Activated T-helper 1 cell treated with Interleukin-2 at 50 U/mL for 16 hours (primary cell): ENCODE measurements at places on chromosomes 6 and 20.

GRCh38 chr20:58994390-58995159, 12.5 kb downstream of the CTSZ start:
- no peak for DNase-seq

DNA sequence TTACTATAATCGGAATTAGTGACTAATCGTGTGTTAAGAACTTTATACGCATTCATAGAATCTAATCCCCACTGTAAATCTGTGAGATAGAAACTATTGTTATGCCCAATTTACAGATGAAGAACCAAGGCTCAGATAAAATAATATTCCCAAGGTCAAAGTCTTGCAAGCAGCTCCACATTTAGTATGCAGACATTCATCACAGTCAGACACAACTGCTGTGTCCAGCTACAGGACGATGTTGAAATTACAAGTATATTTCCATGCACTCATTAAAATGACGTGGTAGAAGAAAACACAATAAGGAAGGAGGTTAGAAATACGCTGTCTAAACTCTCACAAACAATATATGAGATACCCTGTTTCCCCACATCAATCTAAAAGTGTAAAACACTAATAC, 82.5 kb downstream of the PREX1 start:
- DNase-seq: no peak

GRCh38 chr6:75386050-75386770, 101.6 kb upstream of the TMEM30A start:
- DNase-seq: no peak

DNA sequence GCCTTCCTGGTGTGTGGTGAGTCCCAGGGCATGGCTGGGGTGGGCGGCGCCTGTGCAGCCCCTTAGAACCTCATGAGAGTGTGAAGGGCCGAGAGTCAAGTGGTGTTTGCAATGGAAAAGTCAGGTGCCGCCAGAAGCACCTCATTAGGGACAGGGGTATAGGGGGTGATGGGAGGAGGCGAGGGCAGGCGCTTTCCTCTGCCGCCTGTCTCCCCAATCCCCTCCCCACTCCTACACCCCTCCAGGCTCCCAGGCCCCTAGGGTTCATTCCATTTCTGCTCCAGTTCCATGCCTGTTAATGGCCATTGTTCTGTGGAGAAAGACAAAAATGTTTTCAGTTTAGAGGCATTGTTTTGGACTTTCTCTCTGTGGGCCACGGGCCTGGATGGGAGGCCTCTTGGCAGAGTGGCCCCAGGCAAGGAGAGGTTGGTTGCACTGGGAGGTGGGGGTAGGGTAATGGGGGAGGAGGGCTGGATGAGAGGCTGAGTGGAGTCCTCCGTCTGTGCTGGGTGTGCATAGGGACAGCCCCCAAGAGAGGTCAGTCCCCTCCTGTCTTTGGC, 21.4 kb upstream of the SCUBE3 start:
- DNase-seq: no peak

GRCh38 chr6:20564777-20565176, 30.5 kb downstream of the CDKAL1 start:
- no peak for DNase-seq

DNA sequence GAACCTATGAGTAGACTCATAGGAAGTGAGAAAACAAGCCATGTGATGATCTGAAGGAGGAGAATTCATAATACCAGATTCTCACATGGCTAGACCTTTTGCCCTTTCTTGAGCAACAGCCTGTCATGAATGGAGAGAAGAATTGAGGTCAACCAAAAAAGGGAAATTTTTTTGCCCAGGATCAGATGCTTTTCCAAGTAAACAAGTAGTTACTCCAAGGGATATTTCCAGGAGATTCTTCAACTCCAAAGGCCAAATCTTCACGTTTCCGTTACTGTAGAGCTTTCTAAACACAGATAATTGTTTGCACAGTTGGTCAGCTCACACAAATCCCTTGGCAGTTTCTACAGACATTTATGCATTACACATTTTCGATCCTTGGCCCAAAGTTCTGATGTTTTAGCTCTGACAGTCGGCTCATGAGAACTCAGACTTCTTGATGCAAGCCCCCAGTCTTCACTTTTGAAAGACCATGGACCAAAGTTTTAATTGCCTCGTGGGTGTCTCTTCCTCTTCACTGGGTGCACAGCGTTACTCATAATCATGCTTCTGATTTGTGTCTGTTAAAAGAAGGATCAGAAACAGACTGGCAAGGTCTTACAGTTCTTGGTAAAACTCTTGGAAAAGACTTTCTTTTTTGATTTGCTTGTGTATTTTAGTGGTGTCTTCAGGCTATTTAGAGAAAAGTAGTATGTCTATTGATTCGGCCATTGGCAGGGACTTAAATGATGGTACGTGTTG, 115.0 kb downstream of the TSHZ2 start:
- DNase-seq: no peak

- DNase-seq: no peak
Measured at GRCh38 chr6:56734335-56734734, 91.6 kb upstream of the DST start.

DNA sequence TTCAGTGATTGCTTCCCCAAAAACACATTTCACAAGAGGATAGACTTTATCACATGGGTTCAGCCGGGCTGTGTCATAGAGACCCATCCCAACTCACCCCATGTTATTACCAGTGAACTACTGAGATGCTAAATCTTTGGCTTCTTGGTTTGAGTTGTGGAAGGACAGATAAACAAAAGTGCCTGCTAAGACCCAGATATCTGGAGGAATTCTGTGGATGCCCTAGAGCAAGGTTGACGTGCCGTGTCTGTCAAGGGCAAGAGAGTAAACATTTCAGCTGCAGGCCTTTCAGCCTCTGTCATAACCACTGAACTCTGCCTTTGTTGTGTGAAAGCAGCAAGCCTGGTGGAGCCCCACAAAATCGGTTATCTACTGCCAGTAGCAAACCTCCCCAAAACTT, 11.2 kb upstream of the THBD start:
- no peak for DNase-seq

GRCh38 chr6:152206072-152206818, 398.8 kb downstream of the ESR1 start:
- peak; percentile 12 for DNase-seq

DNA sequence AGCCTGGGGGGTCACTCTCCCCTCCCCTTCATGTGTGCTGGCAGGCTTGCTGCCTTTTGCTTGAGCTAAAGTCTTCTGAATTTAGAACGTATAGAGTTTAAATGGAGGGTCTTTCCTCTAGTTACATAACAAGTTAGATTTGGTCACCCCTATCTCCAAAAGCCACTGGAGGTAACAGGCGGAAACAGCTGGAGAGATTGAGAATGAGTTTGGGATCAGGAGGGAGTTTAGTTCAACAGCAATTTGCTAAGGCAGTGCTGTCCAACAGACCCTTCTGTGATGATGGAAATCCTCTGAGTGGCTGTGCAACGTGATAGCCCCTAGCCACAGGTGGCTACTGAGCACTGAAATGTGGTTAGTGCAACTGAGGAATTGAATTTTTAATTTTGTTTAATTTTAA, 132.8 kb downstream of the EYA2 start:
- no peak for DNase-seq

GRCh38 chr20:49792006-49792405, 20.6 kb upstream of the SLC9A8 start:
- no peak for DNase-seq

DNA sequence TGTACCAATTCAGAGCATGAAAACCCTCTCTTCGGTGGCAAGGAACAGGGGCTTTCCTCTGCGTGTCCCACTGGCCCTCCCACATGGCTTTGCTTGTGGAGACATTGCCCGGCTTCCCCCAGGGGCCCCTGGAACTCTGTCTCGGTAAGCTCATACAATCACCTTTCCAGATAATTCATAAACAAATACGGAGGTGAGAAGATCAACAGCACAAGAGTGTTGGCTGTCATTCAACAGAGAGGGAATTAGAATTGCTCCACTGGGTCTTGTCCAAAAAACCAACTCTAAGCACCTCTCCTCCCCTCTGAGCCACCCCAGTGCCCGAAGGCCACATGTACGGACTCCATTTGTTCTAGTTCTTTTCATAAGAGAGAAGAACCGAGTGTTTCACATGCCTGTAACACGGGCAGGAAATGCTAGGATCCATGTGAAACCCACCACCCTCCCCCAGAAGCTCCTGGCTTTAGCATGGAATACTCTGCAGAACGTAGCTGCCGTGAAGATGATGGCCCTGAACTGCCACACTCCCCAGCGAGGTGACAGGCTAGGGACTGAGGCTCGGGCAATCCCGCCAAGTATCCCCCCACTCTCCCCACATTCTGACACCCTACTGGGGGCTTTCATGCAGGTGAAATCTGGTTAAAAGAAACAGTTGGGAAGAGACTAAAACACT, 24.6 kb upstream of the FOXC1 start:
- DNase-seq: no peak

- no peak for DNase-seq
Measured at GRCh38 chr6:52994839-52995088, 320 bp downstream of the GSTA4 start.

GRCh38 chr6:56505512-56506260, 137.0 kb downstream of the DST start:
- no peak for DNase-seq

DNA sequence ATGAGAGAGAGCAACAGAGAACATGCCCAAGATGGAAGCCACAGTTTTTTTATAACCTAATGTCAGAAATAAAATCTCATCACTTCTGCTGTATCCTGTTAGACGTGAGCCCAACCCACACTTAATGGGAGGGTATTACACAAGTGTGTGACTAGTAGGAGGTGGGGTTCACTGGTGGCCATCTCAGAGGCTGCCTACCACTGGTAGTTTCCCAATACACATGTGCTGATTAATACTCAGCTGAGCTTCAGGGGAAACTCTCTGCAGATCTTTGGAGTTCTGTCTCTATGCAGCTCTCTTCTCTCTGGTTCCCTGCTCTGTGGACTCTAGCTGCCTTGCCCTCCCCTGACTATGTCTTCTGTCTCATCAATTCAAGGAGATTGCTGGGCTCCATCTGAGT, 35.7 kb downstream of the CNBD2 start:
- no peak for DNase-seq

DNA sequence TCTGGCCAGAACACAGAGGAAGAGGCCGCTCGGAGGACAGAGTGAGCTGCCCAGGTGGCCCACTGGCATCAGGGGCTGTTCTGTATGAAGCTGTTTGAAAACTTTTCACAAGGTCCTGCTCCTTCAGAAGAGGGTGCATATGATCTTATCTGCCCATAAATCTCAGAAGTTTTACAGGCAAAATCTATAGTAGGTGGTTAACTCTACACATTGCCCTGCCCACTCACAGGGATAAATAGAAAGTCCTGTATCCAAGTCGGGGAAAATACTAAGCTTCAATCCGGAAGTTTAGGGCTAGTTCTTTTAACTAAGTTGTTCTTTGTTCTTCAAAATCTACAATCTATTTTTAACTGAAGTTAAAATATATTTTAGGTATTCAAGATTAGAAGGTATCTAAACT, 233.7 kb downstream of the FOXA2 start:
- DNase-seq: no peak

- DNase-seq: no peak
Measured at GRCh38 chr6:94559829-94560537, 1017.4 kb upstream of the MANEA start.

- no peak for DNase-seq
Measured at GRCh38 chr6:170095273-170095981, 195.5 kb downstream of the DLL1 start.

- DNase-seq: no peak
Measured at GRCh38 chr6:223136-223535, 69.2 kb upstream of the DUSP22 start.

DNA sequence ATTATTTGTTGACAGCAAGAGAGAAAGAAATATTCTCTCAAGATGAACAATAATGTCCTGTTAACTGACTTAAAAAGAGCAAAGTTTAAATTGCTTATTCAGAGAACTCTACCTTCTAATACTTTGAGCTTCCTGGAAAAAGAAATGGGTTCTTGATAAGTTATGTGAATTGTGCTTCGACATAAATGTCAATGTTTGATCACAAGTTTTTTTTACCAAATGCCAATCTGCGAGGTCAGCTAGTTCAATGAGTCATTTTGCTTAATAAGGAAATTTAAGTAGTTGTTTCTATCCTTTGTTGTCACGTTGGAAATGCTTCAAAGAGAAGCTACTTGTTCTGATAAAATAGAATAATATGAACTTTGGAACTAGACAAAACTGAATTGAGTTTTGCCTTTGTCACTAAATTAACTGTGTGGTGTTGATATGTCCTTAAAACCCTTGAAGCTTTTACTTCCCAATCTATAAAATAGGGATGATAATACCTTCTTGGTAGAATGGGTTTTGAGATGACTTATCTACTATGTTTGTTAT, 642.1 kb upstream of the FLRT3 start:
- DNase-seq: no peak

DNA sequence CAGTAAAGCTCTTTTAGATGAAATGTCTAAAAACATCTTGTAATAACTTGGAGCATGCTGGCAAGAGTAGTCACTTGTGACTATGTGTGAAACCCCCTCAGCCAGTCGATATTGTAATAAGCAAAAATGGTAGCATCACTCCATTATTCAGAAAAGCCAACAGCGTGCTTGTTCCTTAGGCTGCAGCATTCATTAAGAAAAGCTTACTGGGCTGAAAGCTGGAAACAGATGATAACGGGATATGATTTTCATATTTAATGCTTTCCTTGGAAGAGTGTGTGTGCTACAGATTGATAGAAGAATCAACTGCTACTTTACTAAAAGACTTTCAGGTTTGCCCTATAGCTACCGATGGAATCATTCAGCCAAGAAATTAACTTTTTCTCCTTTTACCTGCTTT, 20.3 kb downstream of the KIZ start:
- DNase-seq: no peak

DNA sequence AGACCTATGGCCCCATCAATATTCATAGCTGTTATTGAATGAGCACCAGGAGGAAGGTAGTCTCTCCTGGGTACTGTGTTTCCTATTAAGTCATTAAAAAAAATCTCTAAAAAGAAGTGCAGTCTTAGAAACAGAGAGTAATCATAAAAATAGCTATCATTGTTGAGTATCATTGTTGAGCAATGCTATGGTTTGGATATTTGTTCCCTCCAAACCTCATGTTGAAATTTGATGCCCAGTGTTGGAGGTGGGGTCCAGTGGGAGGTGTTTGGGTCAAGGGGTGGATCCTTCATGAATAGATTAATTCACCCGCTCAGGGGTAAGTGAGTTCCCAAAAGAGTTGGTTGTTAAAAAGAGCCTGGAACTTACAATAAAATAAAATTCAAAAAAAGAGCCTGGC, 88.1 kb upstream of the IYD start:
- no peak for DNase-seq

- no peak for DNase-seq
Measured at GRCh38 chr6:49790341-49790740, 3.3 kb upstream of the PGK2 start.

- DNase-seq: no peak
Measured at GRCh38 chr6:54112151-54112650, 958 bp downstream of the MLIP start.

DNA sequence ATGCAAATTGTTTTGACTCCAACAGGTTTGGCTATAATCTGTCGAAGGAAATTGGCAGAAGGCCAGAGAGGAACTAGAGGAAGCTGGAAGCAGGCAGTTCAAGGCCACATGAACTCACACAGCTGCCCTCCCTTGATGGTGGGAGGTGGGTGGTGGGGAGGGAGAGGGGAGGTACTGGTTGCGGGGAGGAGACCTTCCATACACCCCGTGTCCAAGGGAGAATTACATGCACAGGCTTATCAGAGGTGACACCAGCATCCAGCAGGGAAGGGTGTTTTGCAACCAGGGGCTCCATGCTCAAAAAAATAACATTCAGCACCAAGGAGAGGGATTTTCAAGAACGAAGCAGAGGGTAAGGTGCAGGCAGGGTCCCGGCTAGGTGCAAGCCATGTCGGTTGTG, 9.1 kb downstream of the PRND start:
- no peak for DNase-seq
